Activated CD4-positive, CD25-positive, alpha-beta regulatory T cell (primary cell): ENCODE measurements at places on chromosomes 6 and 20.

- no peak for DNase-seq
These were observed 6.0 kb downstream of the STMND1 start for GRCh38 chr6:17107863-17108262.

DNA sequence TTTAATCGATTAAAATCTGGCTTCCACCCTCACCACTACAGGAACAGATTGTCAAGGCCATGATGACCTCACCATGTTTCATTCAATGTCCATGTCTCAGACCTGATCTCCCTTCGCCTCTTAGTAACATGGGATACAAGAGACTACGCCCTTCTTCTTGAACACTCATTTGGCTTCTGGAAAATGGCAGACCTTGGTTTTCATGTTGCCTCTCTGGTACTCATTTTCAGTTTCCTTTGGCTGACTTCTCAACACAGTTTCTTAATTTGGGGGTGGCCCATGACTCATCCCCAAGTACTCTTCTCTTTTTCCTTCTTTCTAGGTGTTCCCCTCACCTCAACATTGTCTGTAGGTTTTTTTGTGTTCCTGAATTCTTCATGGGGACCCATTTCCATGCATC lies 22.7 kb downstream of the TMX4 start:
- DNase-seq = no peak

DNA sequence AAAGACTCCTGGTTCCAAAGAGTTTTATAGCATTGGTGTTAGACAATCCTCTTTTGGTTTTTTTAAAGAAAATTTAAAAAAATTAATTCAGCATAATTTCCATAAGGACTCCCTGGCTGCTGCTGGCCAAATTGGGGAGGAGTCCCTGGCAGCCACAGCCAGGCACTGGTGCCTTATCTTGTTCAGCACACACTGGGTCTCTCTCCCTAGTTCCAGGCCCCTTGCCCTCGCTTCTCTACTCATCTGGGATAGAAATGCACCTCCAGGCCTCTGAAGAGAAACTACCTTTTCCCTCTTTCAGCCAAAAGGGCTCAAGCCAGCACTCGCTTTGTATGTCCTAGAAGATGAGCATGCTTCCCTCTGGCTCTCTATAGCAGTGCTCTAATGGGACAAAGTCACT lies 13.4 kb upstream of the MAPK13 start:
- no peak for DNase-seq

DNA sequence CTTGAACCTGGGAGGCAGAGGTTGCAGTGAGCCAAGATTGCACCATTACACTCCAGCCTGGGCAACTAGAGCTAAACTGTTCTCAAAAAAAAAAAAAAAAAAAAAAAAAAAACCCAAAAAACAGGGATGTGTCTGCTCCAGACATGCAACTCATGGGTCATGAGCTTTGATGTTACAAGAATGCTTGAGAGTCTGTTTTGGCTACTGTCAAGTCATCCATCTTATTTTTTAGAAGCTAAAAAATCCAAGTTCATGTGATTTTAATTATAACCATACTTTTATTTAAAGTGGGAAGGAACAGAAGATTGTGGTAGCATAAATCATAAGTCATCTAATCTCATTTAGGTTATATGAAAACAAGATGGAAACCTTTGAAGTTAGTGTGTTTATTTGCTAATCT lies 120.6 kb downstream of the PDE7B start:
- DNase-seq = no peak

DNA sequence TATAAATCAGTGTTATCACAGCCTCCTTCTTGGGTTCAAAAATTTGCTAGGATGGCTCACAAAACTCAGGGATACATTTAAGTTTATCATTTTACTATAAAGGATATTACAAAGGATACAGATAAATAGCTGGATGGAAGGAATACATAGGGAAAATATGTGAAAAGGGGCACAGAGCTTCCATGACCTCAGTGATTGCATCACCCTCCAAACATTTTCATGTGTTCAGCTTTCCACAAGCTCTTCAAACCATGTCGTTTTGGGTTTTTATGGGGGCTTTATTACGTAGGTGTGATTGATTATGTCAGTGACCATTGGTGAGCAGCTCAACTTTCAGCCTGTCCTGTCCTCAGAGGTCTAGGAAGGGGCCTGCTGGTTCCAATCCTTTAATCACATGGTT lies 68.0 kb downstream of the CYB5R4 start:
- DNase-seq = no peak

- no peak for DNase-seq
These were observed 50.2 kb downstream of the STK35 start for GRCh38 chr20:2151858-2152281.

GRCh38 chr6:45806172-45806571 lies 209.5 kb downstream of the CLIC5 start:
- DNase-seq = no peak

GRCh38 chr6:79413562-79414002 lies 123.6 kb downstream of the LCA5 start:
- no peak for DNase-seq

DNA sequence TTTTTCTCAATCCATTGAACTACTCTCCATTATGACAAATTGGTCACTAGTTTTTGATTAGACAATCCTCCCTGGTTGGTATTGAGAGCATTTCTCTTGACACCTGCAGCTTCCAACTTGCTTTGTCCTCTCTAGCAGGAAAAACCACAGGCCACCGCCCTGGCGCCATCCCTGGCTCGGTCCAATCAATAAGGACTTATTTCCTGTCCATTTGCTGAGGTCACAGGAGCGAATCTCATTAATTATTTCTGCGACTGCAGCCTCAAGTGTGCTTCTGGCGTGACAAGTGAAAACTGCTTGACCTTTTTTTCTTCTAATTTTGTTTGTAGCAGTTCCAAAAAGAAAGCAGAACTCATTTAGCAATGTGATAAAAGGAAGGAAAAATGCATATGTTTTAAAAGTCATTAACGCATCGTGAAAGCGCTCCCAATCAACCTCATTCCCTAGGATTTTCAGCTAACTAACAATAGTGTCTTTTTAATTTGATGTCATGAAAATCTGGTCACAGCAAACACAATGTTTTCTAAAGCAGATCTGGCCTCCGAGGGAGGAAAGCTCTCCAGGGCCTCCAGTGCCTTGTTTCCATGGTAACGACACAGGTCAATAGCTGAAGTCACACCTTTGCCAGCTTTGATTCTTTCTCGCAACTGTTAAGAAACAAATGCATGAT lies 39.0 kb upstream of the BEND3 start:
- no peak for DNase-seq

- no peak for DNase-seq
These were observed 2.5 kb upstream of the CLDN20 start for GRCh38 chr6:155261111-155261900.

DNA sequence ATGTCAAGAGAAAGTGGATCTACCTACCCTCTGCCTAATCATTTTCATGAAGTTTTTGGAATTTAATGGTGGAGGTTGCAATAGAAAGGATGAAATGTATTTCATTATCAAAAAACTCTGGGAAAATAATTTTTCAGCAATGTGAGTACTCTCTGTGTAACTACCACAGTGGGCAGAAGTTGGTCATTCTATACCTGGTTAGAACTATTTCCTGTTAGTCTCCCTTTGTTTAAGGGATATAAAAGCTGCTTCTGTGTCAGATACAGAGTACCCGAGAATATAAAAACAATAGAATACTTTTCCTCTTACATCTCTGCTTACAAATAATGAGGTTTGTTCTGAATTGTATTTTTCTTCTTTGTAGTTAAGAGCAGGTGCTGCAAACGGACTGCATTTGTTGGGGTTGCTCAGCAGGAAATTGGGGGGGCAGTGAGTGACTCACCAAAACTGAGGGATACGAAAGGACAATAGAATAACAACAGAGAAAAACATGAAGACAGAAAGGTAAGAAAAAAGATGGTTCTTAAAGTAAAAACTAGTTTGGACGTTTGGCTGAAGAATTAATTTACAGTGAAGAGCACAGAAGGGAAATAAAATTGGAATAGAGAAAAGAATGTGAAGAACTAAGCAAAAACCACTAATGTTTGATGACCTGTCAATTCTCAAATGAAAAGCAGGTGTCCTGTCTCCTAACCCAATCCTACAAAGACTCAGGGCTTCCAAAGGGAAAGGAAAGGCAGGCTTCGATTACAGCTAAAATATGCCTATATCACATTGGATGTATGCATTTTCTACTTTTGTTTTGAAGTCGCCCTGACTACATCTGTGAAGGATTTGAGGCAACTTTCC lies 703.1 kb downstream of the RFPL4B start:
- no peak for DNase-seq

GRCh38 chr6:27577922-27578321 lies 105.0 kb upstream of the ZNF184 start:
- no peak for DNase-seq

DNA sequence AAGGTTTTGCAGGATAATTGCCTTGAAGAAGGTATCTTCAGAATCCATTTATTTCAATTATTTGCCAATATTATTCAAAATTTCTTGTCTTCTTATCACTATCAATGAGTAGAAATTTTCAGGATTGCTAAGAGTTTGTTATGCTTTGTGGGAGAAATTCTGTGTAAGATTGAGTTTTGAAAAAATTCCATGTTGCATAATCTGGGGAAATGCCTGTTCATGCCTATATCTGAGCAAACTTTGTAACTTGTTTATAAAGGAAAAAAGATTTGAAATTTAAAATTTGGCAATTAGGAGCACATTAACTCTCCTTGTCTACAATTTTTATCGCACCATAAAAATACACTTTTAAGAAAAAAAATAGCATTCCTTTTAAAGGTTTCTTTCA lies 39.8 kb upstream of the EDN1 start:
- DNase-seq = no peak

DNA sequence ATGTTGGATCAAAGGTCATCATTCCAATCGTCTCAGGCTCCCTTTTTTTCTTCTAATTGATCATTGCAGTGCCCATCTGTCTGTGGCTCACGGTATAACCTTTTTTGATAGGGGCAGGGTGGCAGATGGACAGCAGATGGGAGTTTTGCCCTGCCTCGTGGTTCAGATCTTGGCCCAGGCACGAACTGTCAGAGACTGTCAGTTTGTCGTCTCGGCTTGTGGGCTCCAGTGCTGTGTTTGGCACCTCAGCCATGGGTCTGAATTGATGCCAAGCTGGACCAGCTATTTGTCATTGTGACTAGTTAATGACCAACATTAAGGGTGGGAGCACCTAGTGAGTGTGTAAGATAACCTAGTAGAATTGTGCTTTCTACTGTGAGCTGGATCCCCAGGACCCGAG lies 197.6 kb downstream of the PRL start:
- no peak for DNase-seq

GRCh38 chr6:92777146-92777740 lies 642.1 kb downstream of the EPHA7 start:
- DNase-seq = no peak

DNA sequence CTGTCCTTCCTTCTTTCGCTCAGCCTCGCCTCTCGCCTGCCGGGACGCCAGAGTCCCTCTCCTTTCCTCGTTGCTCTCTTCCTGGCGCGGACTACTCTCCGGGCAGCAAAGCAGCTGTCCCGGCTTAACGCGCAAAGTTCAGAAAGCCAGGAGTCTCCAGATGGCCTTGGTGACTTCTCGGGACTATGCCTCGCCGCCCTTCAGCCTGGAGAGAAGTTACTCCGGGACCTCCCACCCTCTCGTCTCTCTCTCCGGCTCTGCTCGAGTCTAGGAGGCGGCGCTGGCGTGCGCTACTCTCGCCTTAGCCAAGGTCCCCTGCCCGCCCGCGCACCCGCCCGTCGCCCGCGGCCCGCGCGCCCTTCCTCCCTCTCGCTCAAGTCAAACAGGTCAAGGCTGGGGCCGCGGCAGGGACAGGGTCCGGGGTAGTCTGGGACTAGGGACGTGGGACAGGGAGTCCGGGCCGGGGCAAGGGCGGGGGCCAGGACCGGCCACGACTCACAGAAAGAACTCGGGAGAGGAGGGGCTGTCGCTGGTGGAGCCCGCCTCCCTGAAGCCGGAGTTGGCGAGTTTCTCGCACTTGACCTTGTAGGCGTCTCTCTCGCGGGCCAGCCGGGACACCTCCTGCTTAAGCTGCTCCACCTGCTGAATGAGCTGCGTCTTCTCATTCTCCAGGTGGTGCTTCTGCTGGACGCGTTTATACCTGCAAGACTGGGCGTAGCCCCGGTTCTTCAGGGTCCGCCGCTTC lies 1.5 kb downstream of the MAFB start:
- DNase-seq = no peak

DNA sequence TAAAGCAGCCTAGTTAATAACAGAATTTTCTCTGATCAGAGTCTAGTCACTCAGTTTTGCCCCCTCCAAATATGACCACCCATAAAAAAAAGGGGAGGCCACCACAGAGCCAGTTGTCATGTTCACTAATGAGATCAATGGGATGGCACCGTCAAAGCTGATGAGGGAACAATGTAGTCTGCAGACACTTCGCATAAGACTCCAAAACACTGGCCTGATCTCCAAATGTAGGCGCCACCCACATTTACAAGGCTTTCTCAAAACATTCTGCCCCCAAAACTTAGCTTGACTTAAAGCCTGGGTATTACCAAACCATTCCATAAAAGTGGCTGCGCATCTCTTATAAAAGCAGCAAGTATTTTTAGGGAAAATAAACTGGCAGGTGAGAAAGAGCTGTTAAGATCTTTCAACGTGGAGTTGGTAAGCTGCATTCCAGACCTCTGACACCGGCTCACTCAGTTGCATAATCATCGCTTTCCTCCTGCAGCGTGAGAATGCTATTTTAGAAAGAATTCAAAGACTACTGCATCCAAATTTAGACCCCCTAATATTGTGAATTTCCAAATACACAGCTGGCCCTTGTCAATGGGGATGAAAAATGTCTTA lies 59.3 kb downstream of the TBC1D7 start:
- no peak for DNase-seq

DNA sequence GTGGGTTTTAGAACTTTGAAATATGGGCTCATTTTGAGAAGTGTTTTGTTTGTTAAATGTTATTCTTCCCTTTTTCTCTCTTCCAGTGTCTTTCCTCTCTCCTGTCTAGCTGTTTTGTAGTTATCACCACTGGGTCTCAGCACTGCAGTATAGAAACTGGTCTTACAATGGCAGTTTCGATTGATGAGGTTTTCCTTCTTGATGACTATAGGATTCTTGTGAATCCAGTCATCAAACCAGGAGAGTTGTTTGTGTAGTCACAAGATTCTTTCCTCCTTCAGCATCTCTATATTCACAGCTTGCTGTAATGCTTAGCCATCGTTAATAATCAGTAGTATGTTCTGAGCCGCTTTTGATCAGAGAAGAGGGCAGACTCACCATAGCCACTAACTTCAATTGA lies 172.3 kb downstream of the OGFRL1 start:
- no peak for DNase-seq

GRCh38 chr6:136840276-136841001 lies 18.0 kb downstream of the PEX7 start:
- no peak for DNase-seq

DNA sequence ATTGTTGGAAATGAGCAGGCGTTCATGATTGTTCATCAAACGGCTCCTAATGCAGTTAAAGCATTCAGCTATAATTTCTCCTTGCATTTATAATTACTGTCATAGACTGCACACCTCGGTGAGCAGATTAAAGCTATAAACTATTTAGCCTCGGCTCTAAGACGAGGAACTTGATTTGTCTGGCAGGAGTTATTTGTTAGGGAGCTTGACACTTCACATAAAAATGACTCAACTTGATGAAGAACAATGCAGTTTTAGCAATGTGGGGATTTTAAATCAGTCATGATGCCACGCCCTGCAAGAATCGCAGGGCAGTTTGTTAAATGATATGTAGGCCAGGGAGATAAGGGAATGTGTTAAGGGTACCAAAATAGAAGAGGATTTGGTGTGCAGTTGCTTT lies 290.2 kb downstream of the TSHZ2 start:
- DNase-seq = no peak
